ENCODE measurements at places on chromosomes 16 and 17.

- DNase-seq: peak; percentile 23
Observed at GRCh38 chr17:2901582-2901981, 105.3 kb downstream of the RAP1GAP2 start.

DNA sequence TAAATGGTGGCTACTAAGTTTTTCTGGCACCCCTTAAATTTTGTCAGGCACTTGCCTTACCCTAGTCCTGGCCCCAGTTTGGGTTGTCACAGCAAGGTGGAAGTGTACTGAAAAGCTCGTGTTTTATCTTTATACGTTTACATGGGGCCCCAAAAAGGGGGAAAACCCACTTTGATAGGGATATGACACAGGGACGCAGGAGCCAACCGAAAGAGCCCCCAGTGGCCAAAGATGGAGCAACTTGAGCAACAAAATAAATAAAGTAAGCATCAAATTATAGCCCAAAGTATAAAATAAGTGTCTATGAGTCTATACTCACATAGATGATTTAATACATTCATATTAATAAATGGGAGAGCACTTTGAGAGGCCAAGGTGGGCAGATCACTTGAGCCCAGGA lies 5.0 kb upstream of the CETP start:
- no peak for DNase-seq

GRCh38 chr17:78539781-78540180 lies 37.4 kb downstream of the DNAH17 start:
- DNase-seq: no peak

DNA sequence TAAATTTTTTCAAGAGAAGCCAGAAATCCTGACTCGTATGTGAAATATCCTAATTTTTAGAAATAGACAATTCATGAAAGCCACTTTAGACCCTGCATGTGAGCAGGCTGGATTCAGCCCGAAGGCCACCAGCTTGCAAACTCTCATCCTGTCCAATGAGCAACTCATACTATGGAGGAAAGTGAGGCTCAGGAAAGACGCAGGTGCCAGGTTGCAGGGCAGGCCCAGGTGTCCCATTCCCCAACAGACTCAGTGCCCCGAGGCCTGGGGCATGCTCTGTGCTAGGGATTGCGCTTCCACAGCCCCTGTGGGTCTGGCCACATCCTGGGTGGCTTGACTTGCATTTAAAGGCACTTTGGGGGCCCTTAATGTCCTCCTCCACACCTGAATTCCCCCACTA lies 16.7 kb upstream of the RASD1 start:
- no peak for DNase-seq

DNA sequence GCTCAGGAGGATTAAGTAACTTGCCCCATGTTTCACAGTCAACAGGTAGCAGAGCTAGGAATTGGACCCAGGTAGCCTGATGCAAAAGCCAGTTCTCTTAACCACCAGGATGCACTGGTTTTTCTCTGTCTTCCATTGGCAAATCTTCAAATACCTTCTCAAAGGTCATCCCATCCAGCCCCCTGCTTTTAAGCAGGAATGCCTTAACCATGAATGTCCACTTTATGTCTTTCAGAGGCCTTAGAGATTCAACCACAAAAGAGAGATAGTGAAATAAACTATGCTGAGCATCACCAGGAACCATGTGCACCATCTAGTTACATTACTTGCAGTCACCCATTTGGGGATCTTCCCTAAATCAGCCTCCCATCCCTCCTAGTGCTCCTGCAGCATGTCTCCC lies 94.3 kb downstream of the C17orf67 start:
- DNase-seq: no peak

DNA sequence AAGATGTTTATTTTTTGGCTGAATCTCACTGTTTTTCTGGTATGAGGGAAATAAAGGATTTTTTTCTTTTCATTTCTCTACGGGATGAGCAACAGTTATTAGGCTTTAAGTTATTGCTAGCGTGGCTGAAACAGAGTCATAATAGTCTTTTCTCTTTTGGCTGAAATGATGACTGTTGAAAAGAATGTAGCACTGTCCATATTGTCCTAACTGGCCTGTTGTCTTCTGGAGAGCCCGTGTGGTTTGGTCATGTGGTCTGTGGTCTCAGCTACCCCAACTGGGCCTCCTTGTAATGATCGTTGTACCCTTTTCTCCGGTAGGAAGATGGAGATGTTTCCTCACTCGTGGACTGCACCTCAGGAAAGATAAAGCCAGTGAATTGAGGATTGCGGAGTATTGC lies 36.6 kb downstream of the EPN2 start:
- DNase-seq: no peak

GRCh38 chr17:48412841-48413240 lies 17.2 kb downstream of the SKAP1 start:
- no peak for DNase-seq

Data from BE2C (cell line).